NCI-H1417 treated with DMSO at 0.1 percent for 48 hours (cell line): ENCODE measurements at places on chromosomes 4 and X.

GRCh38 chrX:155056877-155057792, 13.8 kb downstream of the CMC4 start:
- DNase-seq: no peak

DNA sequence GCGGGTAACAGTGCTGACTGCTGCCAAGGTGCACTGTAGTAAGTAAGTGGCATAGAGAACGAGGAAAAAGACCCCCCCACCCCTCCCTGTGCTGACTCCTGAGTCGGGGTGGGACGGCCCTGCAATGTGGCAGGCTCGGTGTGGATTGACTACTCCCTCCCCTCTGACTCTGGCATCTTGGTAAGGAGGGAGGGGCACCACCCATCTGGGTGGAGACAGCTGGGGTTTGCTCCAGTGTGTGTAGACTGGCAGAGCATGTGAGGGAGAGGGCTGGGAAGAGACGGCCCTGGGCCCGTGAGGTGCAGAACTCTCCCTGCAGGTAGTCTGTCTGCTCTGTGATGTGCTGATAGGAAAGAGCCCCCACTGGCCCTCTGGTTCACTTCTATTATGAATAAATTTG, 31.0 kb downstream of the NSG1 start:
- DNase-seq: no peak

DNA sequence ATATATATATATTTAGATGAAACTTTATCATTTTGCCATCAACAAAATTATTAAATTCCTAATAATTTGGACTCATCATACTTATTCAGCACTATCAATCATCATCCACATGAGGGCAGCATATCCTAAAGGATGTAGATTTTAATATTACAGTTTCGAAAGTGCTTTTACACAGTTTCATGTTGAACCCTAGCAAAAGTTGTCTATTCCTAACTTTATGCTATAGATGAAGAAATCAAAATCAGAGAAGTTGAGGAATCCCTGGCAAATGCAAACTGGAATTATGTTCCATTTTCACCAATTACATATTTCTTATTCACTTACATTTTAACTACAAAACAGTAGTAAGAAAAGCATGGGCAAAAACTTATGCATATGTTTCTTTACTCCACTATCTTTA, 36.6 kb upstream of the UGT2A1 start:
- DNase-seq: no peak

DNA sequence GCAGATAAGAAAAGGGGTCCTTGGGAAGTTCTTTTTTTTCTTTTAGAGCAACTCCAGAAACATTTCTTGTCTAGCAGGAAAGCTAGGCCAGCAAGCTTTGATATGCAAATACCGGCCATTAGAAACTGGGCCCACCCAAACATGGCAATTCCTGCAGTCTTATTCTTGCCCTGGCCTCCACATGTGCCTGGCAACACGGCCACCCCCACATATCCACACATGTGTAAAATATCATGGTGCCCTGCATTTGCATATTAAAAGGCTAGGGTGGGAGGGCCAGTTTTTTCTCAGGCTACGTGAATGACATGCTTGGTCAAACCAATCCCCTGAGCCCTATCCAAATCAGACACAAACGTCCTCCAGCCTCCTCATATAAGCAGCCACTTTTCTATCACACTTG, 171.7 kb upstream of the ZCCHC13 start:
- DNase-seq: no peak

DNA sequence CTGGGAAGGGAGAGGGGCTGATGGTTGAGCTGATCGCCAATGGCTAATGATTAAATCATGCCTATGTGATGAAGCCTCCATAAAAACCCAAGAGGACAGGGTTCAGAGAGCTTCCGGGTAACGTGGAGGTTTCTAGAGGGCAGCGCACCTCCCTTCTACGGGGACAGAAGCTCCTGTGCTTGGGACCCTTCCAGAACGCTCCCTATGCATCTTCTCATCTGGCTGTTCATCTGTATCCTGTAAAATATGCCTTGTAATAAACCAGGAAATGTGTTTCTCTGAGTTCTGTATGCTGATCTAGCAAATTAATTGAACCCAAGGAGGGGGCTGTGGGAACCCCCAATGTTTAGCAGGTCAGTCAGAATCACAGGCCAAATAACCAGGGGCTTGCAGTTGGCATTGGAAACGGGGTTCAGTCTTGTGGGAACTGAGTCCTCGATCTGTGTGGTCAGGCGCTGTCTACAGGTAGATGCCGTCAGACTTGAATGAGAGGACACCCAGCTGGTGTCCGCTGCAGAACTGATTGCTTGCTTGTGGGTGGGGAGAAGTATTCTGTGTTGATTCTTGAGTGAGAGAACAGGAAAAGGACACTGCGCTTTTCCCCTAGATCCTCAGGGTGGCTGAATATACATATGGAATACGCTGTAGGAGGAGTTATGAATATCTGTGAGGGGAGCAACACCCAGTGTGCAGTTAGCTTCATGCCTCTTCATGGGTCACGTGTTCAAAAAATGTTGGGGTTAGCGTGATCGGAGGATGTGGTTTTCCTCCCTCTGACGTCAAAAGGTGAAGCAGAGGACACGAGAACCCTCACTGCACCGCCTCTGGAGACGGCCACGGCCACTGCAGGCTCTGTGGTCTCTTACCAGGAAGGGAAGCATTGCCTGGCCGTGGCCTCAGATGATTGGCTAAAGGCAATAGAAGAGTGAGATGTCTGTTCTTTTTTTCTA, 29.2 kb downstream of the HTT-AS start:
- no peak for DNase-seq

DNA sequence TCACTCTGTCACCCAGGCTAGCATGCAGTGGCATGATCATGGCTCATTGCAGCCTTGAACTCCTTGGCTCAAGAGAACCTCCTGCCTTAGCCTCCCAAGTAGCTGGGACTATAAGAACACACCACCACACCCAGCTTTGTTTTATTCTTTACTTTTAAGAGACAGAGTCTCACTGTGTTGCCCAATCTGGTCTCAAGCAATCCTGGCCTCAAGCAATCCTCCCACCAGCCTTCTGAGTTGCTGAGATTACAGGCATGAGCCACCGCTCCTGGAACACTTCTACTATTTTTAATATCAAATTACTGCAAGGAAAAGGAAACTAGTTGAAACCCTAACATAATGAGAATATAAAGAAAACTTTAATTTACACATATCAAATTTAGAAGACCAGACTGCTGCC, 85.4 kb downstream of the FAM13A start:
- DNase-seq: no peak

GRCh38 chrX:17552044-17552650, 177.1 kb downstream of the NHS start:
- DNase-seq: no peak

- DNase-seq: no peak
Observed at GRCh38 chr4:7134737-7135388, 57.5 kb upstream of the SORCS2 start.
